Natural killer cell treated with Interleukin-12 subunit alpha and Interleukin-12 subunit beta and Interleukin-15 and Interleukin-18, amount 100 ng/mL, for 72 hours (primary cell): ENCODE measurements at places on chromosomes 12 and 14. TPM values are rescaled to one million over a fixed set of nuclear protein-coding genes. Genes with fewer than 3 reads are reported as not detected.

PAH gene
- total RNA-seq, result not detected

RACGAP1 gene
- 72.2 TPM for total RNA-seq

PTPN6 gene
- 131 TPM for total RNA-seq

DNA sequence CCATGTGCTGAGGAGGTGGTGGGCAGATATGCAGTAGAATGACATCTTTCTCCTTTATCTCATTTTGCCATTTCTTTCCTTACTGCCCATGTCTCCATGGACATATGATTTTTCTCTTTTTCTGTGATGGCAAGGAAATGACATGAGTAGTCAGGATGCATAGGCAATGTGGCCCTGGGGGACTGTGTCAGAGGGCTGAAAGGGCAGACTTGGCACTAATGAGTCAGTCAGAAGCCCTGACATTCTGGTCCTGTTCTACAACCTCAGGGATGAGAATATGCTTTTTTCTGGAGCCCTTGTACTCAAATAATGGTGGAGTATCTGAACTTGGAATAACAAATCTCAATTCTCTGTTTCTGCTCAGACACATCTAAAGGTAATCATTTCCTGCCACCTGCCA lies 167.8 kb downstream of the TMEM117 start:
- peaks cover 4% of the 10 kb centered on the region for H3K36me3 ChIP-seq
- H3K4me1 ChIP-seq, result no peaks in the 10 kb centered on the region
- H3K4me3 ChIP-seq, result no peak overlapping the region
- no peak for DNase-seq
- no peak overlapping the region for H3K27ac ChIP-seq
- no peaks in the 10 kb centered on the region for H3K27me3 ChIP-seq

DNA sequence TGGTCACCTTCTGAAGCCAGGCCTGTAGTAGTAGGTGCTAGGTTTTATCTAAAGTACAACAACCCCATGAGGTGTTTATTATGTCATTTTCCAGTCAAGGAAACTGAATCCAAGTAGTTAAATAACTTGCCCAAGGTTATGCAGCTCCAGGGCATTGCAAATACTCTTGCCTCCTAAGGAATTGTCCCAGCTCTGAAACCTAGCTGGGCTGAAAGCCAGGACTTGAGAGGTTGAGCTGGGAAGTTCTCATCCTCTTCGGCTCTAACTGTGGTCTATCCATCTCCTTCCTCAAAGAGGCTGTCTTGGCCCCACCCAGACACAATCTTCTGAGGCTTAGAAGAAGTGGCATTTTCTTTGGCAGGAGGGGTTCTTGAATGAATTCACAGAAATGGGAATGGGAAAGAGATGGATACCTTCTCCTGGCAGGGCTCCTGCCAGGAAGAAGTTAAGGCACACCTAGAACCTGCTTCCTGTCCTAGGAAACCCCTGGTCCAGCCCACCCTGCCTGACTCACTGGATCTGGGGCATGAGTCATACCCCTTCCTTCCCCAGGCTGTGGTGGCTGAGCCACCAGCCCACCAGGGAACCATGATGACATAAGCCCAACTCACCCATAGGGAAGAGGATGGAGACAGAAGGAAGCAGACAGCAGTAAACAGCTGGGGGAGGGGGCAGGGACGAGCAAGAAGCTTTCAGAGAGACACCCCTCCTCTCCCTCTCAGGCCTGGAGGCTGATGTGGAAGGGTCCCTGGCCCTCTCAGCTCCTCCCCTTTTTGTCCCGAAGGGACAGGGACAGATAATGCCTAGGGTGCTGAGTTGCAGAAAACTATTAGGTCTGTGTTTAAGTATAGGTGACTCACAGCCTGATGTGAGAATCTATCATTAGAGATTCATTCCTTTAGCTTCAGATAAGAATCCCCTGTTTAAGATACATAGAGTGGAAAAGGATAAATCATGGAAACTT lies 2.1 kb upstream of the PLEK2 start:
- DNase-seq, result peak; percentile 23
- no peaks in the 10 kb centered on the region for H3K36me3 ChIP-seq
- H3K27me3 ChIP-seq, result peaks cover 17% of the 10 kb centered on the region
- no peak overlapping the region for H3K27ac ChIP-seq
- H3K4me1 ChIP-seq, result no peaks in the 10 kb centered on the region

GRCh38 chr14:68364792-68365192 lies 428.1 kb downstream of the ZFP36L1 start:
- H3K27ac ChIP-seq, result peak overlapping the region; percentile 69
- H3K4me3 ChIP-seq, result no peak overlapping the region
- peaks cover 36% of the 10 kb centered on the region for H3K4me1 ChIP-seq
- DNase-seq, result no peak

DNA sequence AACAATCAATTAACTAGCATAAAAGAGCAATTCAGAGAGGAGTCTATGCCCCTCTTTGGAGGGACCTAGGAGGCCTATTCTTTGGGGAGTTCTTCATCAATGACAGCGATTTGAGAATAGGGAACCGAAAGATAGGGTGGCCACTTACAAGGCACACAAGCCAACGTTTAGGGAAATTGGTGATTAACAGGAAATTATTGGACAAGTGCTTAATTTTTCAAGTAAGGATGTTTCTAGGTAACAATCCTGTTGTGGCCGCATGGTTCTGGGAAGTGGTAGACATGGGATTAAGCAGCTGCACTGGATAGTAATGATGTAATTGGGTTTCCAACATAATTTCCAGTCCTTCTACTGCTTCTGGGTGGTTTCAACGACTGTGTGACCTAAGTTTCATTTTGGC lies 83.2 kb downstream of the HMGA2 start:
- H3K36me3 ChIP-seq, result no peaks in the 10 kb centered on the region
- peaks cover 9% of the 10 kb centered on the region for H3K27me3 ChIP-seq
- no peak for DNase-seq
- H3K27ac ChIP-seq, result no peak overlapping the region

RFX4 gene
- total RNA-seq, result not detected

DNA sequence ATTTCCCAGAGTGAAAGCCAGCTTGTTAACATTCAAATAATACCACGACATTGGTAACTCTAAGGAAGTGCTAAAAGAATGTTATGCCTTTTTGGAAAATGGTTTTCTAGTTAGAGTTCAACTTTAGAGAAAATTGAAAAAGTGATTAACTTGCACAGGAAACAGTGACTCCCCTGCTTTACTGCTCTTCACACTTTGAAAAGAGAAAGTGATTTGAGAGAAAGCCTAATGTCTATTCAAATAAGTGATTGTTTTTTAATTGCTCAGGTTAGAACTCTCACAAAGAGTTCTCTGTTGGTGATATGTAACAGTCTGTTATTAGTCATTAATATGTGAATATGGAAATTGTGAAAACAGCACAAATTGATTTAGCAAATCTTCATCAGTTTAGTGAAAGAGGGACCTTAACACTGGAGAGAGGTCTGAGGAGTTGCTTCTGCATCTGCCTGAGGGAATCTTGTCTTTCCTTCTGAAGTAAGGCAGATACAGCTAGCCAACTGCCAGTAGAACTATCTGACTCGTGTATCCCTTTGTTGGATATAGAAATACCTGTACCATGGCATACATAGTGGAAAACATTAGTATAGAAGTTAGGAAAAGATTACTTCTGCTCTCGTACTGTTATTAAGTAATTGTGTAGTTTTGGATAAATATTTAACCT lies 25.5 kb downstream of the ATF7IP start:
- peaks cover 71% of the 10 kb centered on the region for H3K4me1 ChIP-seq
- H3K27me3 ChIP-seq, result no peaks in the 10 kb centered on the region

SDR39U1 gene
- 50.7 TPM for total RNA-seq

DNA sequence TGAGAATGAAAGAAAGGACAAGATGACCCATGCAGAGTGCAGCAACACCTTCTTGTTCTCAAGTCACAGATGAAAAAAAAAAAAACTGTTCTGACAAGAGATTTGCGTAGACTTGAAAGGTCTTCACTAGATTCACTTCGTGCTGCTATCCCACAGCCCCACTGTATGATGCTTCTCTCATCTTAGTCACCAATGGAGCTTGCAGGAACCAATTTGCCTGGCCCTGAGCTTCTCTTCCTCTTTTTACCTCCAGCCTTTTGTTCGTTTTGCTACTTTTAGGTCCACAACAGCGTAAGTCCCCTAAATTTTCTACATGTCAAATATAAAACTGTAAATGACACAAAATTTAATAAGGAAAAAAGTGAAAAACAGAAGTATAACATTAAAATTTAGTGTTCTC lies 107.9 kb upstream of the NAP1L1 start:
- DNase-seq, result no peak
- H3K27me3 ChIP-seq, result peaks cover 12% of the 10 kb centered on the region
- H3K36me3 ChIP-seq, result no peaks in the 10 kb centered on the region
- no peak overlapping the region for H3K4me3 ChIP-seq
- no peak overlapping the region for H3K27ac ChIP-seq
- no peaks in the 10 kb centered on the region for H3K4me1 ChIP-seq

- H3K4me3 ChIP-seq, result no peak overlapping the region
- H3K36me3 ChIP-seq, result peaks cover 14% of the 10 kb centered on the region
- peaks cover 4% of the 10 kb centered on the region for H3K4me1 ChIP-seq
Observed at GRCh38 chr14:24122898-24123297, 7.6 kb upstream of the FITM1 start.

AMIGO2 gene
- 5.0 TPM for total RNA-seq

RPL10L gene
- not detected for total RNA-seq

DNA sequence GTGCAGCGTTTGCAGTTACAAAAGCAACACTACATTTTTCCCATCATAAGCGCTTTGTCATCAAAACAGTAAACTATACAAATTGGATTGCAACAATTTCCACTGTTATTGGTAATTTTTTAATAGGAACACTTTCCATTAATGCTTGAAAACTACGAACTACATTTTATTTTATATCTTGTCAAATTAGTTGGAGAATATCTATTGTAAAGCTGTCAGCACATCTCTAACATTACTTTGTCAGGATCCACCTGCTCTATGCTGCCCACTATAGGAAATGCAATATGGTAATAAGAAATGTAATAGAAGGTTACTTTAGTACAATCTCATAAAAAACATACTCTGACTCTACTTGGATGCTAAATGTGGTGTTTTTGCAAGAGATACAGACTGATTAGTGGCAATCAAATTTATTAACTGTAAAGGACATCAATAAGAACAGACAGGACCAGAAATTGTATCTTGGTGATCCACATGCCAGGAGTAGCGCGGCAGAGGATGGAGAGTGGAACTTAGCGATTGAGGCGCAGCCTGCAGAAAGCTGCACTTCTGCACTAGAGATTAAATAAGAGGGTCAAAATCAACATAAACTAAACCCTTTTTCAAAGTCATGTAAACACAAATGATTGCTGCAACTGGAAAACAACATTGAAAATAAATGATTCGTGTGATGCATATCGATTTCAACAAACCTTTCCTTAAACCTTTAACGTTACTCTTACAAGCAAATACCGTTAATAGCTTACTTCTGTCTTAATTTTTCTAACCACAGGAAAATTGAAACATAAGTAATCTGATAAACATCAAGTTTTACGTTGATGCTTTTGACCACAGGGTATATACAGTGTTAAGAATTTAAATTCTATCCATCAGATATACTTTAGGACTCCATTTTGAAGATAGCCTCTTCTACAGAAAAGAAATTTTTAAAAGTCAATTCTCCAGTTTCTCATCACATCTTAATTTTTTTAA lies 3.6 kb upstream of the ARID2 start:
- DNase-seq, result no peak
- peaks cover 26% of the 10 kb centered on the region for H3K36me3 ChIP-seq
- no peaks in the 10 kb centered on the region for H3K27me3 ChIP-seq
- peak overlapping the region; percentile 95 for H3K27ac ChIP-seq
- peak overlapping the region; percentile 95 for H3K4me3 ChIP-seq
- H3K4me1 ChIP-seq, result peaks cover 21% of the 10 kb centered on the region

RHOJ gene
- total RNA-seq, result not detected

- DNase-seq, result no peak
- H3K4me3 ChIP-seq, result no peak overlapping the region
- H3K27ac ChIP-seq, result no peak overlapping the region
- no peaks in the 10 kb centered on the region for H3K27me3 ChIP-seq
- H3K4me1 ChIP-seq, result peaks cover 32% of the 10 kb centered on the region
Observed at GRCh38 chr12:122089077-122089476, 10.5 kb downstream of the MLXIP start.

GRCh38 chr12:31525496-31526157 lies 65.3 kb downstream of the DENND5B start:
- H3K4me3 ChIP-seq, result no peak overlapping the region
- no peak for DNase-seq
- peaks cover 7% of the 10 kb centered on the region for H3K27me3 ChIP-seq
- H3K36me3 ChIP-seq, result no peaks in the 10 kb centered on the region
- peaks cover 6% of the 10 kb centered on the region for H3K4me1 ChIP-seq
- no peak overlapping the region for H3K27ac ChIP-seq

KRT80 gene
- total RNA-seq, result not detected

IQSEC3 gene
- total RNA-seq, result 1.1 TPM

ADSS1 gene
- total RNA-seq, result 0.61 TPM

GRCh38 chr12:30732954-30733637 lies 21.7 kb downstream of the CAPRIN2 start:
- peaks cover 6% of the 10 kb centered on the region for H3K4me1 ChIP-seq
- no peak overlapping the region for H3K4me3 ChIP-seq
- no peaks in the 10 kb centered on the region for H3K27me3 ChIP-seq
- peaks cover 29% of the 10 kb centered on the region for H3K36me3 ChIP-seq
- no peak for DNase-seq
- no peak overlapping the region for H3K27ac ChIP-seq

LRRC10 gene
- not detected for total RNA-seq

LRP1-AS gene
- total RNA-seq, result not detected

- no peaks in the 10 kb centered on the region for H3K36me3 ChIP-seq
- peak; percentile 96 for DNase-seq
- peaks cover 8% of the 10 kb centered on the region for H3K4me1 ChIP-seq
- peak within 1 kb of the TSS; percentile 91 for H3K4me3 ChIP-seq
- H3K27me3 ChIP-seq, result no peaks in the 10 kb centered on the region
Observed at GRCh38 chr12:95072900-95073697, at the start of gene NR2C1. Gene NR2C1 (minus strand): TSS chr12:95073618. CDS start chr12:95067384, 6,234 bp downstream.

FBRSL1 gene
- 91.5 TPM for total RNA-seq

DNA sequence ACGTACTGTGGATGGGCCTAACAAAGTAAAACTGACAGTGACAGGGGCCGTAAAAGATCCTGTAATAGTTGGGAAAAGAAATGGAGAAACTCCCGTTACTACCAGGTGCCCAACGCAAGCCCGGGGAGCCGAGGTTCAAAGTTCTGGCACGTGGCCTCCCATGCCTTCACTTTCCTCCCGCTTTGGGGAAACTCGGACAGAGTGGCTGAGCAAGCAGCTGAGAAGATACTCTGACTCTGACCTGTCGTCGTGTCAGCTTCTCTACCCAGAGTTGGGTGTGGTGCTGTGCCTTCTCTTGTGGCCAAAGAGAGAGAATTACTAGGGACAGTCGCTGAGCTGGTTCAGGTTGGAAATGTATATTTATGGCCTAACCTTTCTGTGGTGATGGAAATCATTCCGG lies 1.7 kb downstream of the B4GALNT3 start:
- peaks cover 27% of the 10 kb centered on the region for H3K27me3 ChIP-seq
- DNase-seq, result peak; percentile 48
- H3K4me3 ChIP-seq, result peak overlapping the region; percentile 92
- peak overlapping the region; percentile 44 for H3K27ac ChIP-seq
- H3K36me3 ChIP-seq, result peaks cover 5% of the 10 kb centered on the region

DNA sequence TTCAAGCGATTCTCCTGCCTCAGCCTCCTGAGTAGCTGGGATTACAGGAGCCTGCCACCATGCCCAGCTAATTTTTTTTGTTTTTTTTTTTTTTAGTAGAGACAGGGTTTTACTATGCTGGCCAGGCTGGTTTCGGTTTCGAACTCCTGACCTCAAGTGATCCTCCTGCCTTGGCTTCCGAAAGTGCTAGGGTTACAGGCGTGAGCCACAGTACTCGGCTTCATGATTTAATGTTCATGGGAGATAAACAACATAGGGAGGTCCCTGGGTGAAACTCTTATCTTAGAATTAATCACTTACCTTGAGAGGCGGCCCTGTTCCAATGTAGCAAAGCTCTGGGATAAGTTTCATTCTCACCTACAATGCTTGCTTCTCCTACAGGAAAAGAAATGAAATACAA lies 48.3 kb downstream of the SEL1L start:
- H3K36me3 ChIP-seq, result peaks cover 31% of the 10 kb centered on the region
- DNase-seq, result no peak
- H3K27ac ChIP-seq, result peak overlapping the region; percentile 26
- no peak overlapping the region for H3K4me3 ChIP-seq
